ENCODE measurements at places on chromosomes 5 and 9.

DNA sequence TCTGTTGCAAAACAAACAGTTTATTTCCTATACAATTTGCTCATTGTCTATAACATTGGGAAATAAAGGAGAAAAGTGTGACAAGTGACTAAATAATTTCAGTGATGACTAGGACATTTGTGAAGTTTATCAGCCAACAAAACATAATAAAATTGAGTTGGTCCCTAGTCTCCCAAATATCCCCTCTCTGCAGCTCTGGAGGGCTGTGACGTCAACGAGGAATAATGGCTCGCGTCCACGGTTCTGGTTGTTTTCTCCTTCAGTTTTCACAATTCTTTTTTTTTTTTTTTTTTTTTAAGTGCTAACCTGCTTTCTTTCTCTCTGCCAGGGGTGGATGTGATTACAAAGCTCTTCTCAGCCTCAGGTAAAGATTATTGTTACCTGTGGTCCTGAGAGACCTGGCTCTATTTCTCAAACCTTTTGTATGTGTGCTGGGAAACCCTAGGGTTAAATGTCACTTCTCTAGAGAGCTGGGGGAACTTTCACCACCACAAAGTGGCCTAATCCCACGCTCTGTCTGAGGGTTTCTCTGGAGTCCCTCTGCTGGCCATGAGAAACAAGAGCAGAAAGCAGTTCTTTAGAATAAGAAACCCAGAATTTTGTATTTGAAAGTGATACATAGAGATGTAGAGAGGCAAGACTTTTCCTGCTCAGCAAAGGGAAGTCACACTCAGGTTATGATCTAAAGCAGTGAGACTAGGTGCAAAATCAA lies 36.2 kb upstream of the ANKRD55 start:
- DNase-seq, result peak; percentile 54

GRCh38 chr9:117435630-117436261 lies 20.9 kb upstream of the ASTN2 start:
- no peak for DNase-seq

DNA sequence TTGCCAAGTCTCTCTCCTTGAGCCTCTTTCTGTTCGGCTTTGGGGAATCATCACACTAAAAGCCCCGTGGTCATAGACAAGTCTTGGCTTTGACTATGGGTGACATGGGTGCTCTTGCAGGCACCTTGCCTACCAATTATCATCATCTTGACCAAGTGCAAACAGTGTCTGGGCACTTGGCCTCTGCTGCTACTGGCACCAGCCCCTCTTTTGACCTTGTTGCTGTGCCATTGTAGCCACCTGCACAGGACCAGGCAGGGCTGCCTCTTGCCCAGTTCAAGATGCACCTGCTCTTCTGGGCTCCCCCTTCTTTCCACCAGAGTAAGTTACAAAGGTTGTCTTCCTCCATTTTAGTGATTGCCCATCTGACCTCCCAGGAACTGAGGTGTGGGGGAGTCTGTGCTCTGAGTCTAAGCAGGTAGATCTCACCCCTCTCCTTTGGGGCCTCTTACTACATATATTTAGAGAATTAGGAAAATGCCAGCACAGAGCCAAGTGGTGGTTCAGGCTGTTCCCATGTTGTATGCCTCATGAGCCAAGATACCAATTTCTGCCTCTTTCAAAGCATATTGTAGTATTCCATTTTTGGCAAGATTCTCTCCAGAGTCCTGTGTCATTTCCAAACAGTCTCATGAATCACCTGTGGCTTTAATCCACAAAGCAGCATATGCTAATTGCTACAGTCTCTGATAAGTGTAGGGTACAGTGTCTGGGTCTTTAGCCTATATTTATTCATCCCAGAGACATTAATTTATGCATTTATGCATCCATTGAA lies 142.9 kb upstream of the DAP start:
- no peak for DNase-seq

GRCh38 chr5:40623480-40624420 lies 56.0 kb upstream of the PTGER4 start:
- DNase-seq, result no peak

- DNase-seq, result no peak
Observed at GRCh38 chr9:76798527-76798926, 34.3 kb downstream of the PCA3 start.

GRCh38 chr5:168691891-168692290 lies 112.7 kb upstream of the PANK3 start:
- no peak for DNase-seq

DNA sequence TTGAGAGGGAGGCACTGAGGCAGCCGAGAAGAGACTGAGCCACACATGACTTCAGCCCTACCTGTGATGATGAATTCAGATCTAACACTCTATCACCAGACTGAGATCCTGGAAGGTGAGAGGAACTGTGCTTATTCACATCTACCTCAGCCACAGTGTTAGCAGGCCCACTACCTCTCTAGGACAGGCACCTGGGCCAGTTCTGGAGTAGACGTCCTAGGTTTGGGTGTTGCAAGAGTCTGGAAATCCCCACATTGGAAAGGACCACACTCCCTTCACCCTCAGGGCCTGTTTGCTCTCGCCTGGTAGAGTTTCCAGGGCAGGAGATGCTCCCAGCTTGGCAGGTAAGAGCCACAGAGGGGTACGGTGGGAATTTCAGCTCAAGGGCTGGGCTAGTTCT lies 113.8 kb upstream of the CCL21 start:
- no peak for DNase-seq

GRCh38 chr9:35713578-35713977 lies 18.4 kb downstream of the TLN1 start:
- no peak for DNase-seq

DNA sequence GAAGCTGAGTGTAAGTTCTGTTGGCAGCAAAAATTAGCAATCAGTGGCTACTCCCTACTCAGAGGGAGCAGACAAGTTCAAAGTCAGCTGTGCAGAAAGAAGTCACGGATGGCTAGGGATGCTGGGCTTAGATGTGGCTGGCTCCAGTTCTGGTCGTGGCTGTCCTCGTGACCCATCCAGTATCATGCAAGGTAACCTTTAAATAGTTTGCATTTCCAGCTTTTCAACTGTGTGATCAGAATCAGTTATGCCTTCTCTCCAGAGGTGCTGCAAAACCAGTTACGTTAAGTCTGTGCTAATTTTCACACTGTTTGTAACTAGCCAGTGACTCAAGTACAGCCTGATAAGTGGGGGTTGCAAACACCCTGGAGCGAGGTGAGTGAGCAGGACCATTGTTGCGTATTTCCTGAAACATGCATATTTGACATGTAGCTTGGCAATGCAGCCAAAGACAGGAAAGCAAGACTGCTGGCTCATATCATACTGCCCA lies 302.4 kb downstream of the ATPSCKMT start:
- no peak for DNase-seq

DNA sequence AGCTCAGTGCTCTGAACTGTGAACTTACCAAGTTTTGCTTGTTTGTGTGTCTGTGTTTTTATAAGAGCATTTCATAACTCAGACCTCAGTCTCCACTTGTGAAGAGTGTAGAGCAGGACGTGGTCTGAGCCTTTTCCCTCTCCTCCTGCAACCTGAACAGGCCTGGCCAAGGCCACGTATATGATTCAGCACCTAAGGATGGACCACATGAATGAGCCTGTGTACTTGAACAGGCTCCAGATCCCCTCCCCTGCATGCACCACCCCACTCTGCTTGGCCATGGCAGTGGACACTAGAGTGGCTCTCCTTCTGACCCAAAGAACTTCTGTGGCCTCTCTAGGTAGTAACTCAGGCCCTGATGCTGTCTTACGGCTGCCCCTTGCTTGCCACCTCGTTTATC lies 125.9 kb upstream of the FSTL4 start:
- DNase-seq, result no peak

DNA sequence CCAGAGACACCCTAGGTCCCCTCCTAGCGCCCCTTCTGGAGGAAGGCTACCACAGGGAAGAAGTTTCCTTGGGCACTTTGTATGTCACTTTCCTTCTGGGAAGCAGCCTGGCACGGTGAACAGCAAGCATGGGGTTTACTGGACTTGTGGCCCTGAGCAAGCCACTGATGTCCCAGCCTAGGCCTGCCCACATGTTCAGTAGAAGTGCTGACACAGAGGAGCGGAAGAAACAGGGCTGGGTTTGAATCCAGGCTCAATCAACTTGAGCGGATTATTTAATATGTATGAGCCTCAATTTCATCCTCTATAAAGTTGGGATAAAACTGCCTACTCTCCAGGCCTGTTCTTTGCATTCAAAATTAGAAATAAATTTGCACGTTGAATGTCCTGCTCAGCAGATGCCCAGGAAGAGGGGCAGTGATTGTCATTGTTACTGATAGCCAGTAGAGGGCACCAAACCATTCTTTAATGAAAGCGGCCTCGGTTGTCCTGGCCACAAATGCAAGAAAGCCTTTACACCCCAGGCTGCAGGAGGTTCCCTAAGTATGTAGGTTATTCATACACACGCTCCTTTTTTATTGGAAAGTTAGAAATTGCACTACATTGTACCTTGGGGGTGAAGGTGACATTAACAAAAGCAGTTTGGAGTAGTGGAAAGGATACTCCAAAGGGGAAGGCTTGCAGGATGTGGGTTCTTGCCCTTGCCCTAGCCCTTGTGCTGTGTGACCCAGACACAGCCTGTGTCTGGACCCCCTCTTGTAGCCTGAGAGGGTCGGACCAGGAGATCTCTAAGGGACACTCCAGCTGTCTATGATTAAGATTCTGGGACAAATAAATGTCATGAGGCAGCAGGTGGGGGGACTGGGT lies 13.4 kb upstream of the XPA start:
- peak; percentile 59 for DNase-seq

DNA sequence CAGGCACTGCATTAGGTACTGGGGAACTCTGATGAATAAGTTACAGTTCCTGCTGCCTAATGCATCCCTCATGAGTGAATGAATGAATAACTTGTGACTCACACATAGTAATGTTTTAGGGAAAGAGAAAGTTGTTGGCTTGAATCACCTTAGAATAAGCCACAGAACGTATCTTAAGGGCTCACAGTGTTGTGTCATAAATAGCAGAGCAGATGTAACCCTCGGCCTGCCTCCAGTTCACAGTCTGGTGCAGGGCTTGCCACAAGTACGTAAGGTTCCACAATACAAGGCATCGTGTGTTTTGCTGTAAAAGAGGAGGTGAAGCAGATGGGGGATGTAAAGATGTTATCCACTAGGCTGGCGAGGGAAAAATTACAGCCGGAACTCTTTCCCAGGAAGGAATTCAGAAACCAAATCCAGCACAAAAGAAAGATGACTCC lies 218.7 kb downstream of the TRPM3 start:
- DNase-seq, result peak; percentile 92

GRCh38 chr5:174571662-174572397 lies 152.6 kb upstream of the MSX2 start:
- DNase-seq, result peak; percentile 92

DNA sequence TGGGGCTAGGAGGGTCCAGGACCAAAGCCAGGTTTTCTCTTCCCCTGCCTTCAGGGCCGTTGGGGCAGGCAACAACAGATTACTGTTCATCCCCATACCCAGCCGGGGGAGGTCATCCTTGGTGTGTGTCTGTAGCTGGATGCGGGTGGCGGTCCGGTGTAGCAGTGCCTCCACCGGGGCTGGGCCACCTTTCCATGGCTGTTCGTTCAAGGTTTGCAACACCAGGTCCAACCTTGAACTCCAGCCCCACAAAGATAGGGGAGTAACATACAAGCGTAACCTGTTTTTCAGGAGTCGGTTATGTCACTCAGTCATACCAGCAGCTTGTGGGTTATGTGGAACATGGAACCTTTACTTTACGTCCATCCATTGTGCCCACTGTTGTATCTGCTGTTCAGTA lies 58.5 kb upstream of the FAM120A start:
- DNase-seq, result no peak

GRCh38 chr9:130182381-130182909 lies 10.2 kb downstream of the NCS1 start:
- DNase-seq, result no peak

DNA sequence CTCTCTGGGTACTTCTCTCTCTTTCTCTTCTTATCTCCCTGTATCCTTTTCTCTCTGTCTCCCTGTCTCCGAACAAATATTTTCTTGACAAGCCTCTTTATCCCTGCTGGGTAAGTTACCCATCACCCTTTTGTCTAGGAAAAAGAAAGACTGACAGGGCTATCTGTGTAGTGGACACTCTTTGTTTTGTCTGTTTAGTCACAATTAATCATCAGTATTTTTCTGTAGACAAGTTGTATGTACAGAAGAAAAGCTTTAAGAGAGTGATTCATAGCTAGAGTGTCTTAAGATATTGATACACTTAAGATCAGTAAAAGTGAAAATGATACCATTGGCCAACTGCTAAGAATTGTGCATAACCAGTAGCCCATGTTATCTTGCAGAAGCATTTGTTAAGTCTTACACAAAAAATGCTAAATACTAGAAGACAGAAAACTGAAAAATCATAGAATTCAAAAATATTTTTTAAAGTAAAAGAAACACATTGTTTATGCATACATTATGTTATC lies 1043.8 kb upstream of the EDIL3 start:
- no peak for DNase-seq

DNA sequence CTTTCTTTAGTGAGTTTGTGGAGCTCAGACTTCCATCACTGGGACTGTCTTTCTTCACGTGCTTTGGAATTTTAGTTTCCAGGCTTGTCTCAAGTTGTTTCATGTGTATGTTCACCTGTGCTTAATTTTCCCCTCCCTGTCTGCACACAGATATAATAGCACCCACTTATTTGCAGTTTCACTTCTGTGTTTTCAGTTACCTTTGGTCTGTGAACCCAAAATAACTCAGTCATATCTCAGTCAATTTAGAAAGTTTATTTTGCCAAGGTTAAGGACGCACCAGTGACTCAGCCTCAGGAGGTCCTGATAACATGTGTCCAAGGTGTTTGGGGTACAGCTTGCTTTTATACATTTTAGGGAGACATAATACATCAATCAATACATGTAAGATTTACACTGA lies 330.4 kb downstream of the ICE1 start:
- DNase-seq, result no peak

DNA sequence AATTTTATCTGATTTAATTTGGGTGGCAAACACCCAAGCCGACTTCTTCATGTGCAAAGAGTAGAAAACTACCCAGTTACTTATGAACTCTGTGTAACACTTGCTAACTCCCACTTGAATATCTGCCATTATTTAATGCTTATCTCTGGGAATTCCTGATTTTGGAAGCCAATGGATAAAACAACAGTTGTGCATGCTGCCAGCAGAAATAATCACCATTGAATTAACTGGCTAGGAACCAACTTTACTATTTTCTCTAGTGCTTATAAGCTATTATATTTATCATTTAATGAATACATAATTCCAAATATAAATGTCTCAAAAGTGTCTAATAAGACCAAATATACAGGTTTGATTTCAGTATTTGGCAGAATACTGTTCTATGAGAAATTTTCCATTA lies 85.7 kb downstream of the IZUMO3 start:
- no peak for DNase-seq
